ENCODE measurements at places on chromosomes 2 and 18. TPM values are rescaled to one million over a fixed set of nuclear protein-coding genes. Genes with fewer than 3 reads are reported as not detected.

DNA sequence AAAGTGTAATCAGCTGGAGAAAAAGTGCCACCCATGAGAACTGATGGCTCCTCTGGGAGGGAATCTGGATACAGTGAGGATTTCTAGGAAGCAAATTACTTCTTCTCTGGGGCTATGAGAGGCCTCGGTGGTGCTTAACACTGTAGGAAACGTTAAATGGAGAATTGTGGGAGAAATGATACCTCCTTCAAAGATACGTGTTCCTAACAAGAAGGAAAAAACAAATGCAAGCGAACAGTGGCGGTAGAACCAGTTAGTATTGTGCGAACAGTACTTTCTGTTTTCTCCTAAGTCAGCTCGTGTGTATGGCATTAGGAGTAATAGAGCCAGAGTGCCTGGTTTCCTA lies 587 bp upstream of the MTIF2 start:
- no peak for DNase-seq

DNA sequence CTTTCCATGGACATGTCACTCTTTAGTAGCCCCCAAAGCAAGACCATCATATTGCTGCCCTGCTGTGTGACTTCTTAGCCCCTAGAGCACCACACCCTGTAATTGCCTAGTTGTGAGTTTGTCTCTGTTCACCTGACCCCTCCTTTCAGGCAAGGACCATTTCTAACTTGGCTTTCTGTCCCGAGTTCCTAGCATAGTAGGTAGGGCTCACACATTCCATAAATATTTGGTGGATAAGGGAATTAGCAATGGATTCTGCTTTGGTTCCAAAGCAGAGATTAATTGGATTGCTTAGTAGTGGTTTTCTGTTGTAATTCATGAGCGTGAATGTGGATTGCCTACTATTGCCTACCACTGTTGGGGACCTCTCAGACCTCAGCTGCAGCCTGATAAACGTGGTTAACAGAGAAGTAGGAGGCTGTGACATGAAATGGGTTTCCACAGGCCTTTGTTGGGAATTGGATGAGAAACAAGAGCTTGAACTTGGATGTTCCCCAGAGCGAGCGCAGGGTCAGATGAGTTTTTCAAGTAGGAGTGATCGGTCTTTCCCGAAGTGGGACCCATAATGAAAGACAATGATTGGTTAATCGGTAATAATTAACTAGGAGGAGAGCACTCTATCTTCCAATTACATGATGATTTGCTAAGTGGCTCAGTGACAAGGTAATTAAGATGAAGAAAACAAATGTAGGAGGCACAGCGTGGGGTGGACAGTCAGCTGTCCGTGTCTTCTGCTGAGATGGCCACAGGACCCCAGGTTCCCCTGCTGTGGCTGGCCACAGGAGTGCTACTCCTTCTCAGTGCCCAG lies 13.4 kb upstream of the UGT1A1 start:
- DNase-seq = no peak

Gene REG3G
- total RNA-seq = not detected

Gene TCF23
- total RNA-seq = not detected

Gene PLA2R1
- 0.83 TPM for total RNA-seq

Gene NMUR1
- total RNA-seq = 0.13 TPM

Measured in H9 (cell line).